ENCODE measurements at places on chromosomes 6 and 20. TPM values are rescaled to one million over a fixed set of nuclear protein-coding genes. Genes with fewer than 3 reads are reported as not detected.

Gene EFCAB8
- total RNA-seq, result not detected

Gene OLIG3
- not detected for total RNA-seq

Gene SLC23A2
- total RNA-seq, result 10.5 TPM

Gene ENPP5
- total RNA-seq, result 2.9 TPM

Gene ASIP
- total RNA-seq, result not detected

Gene TOX2
- 2.0 TPM for total RNA-seq

Gene DCDC2
- 3.3 TPM for total RNA-seq

Gene PRSS35
- not detected for total RNA-seq

Gene BCAS1
- total RNA-seq, result 51.5 TPM

Gene SAMD5
- total RNA-seq, result 8.8 TPM

Gene PHF20
- 16.1 TPM for total RNA-seq

Gene FILIP1
- 4.1 TPM for total RNA-seq

Gene KCNB1
- total RNA-seq, result 0.35 TPM

Gene COL9A3
- 4.6 TPM for total RNA-seq

Gene OR2H2
- not detected for total RNA-seq

Gene MCM8
- 25.6 TPM for total RNA-seq

Gene SYCP2L
- total RNA-seq, result 5.0 TPM

Gene TMEM181
- 6.6 TPM for total RNA-seq

Gene SUPT3H
- 2.5 TPM for total RNA-seq

Gene TRIM31
- total RNA-seq, result 56.9 TPM

Gene NKAPL
- not detected for total RNA-seq

Gene PRR18
- total RNA-seq, result not detected

Gene IP6K3
- 1.3 TPM for total RNA-seq

Gene GSTA2
- total RNA-seq, result 15.7 TPM

Gene RBM12
- 28.2 TPM for total RNA-seq

Gene DACT2
- total RNA-seq, result 2.7 TPM

Gene NSFL1C
- 82.5 TPM for total RNA-seq

Gene SLC32A1
- total RNA-seq, result not detected

Gene GJA1
- total RNA-seq, result 17.0 TPM

Gene FOXP4
- total RNA-seq, result 36.5 TPM

Gene SDHAF4
- 19.1 TPM for total RNA-seq

Gene THBD
- 7.9 TPM for total RNA-seq

Gene UFL1
- 22.8 TPM for total RNA-seq

All from Peyer's patch (tissue), 4 donors.